ENCODE measurements at places on chromosomes 16 and 17.

DNA sequence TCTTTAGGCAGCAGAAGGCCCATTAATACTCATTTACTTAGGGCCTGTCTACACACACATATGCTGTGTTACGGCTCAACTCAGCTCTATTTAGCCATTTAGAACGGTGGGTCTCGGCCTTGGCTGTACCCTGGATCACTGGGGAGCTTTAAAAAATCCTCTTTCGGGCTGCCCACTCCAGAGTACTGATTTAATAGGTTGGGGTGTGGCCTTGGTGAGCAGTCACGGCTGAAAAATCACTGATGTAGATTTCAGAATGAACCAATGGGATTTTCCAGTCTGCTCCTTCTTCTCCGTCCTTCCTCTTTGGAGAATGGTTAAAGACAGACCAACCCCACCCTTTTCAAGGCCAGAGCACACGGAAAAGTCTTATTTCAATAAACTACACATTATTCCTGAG lies 223.5 kb downstream of the CCDC182 start:
- no peak for DNase-seq

GRCh38 chr17:79562931-79563210 lies 48.0 kb downstream of the RBFOX3 start:
- no peak for DNase-seq

DNA sequence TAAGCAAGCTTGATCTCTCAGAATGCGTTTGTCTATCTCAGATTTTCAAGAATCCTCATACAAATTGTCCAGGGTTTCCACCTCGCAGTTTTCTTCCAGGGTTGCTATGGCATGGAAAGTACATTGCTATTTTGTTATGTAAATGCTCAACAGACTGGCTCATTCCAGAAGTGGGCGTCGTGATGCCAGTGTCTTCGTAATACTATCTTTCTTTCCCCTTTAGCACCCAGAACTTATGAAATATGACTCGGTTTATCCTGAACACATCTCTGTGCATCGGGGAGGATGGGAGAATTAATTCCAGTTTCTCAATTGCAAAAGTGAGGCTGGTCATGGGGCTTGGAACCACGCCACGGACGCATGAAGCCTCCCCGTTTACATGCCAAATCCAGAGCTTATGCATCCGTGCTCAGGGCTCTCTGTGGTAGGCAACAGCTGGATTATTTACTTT lies 405.0 kb downstream of the WWOX start:
- DNase-seq = no peak

DNA sequence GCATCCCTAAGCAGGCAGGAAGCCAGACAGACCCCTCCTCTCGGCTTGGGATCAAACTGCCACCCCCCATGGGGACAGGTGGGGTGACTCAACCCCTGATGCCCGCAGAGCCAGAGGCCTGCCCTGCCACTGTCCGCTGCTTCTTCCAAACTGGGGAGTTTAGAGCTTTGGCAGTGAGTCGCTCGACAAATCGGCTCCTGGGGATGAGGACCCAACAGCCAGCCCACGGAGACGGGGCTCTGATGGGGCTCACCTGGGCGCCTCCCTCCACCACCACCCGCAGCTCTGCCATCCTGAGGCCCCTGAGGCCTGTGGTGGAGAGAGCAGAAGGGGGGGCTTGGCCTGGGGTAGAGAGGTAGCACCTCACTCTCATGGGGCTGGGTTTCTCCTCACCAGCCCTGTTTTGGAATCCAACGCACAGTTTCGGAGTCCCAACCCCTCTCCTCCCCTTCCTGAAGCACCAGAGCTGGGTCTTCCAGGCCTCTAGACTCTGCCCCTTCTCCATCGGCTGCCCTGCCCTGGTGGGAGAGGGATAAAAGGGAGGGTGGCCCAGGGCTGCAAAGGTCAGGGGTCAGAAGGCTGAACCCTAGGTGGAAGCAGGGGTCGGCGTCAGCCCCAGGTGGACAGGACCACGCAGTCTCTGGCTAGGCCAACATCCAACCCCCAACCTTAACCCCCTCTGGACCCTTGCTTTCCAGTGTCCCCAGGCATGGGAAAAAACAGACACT lies 5.8 kb downstream of the PRSS22 start:
- DNase-seq = no peak

DNA sequence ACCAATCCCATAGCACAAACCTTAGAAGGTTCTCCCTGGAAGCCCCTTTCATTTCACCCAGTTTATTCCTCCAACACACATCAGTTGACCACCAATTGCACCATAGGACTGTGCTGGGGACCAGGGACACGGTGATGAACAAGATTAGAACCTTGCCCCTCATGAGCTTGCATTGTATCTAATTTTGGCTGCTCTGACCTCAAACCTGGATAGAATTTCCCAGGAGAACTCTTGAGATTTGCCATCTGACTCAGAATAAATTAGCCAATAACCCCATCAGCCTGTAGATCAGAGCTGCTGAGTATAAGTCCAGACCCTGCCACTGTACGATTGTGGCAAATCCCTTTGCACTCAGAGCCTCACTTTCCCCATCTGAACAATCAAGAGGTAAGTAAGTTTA lies 52.1 kb downstream of the CDH11 start:
- no peak for DNase-seq

Data from CD4-positive, alpha-beta T cell treated with Interferon gamma for 1 hour (primary cell).